ENCODE measurements at places on chromosomes 12 and 14.

DNA sequence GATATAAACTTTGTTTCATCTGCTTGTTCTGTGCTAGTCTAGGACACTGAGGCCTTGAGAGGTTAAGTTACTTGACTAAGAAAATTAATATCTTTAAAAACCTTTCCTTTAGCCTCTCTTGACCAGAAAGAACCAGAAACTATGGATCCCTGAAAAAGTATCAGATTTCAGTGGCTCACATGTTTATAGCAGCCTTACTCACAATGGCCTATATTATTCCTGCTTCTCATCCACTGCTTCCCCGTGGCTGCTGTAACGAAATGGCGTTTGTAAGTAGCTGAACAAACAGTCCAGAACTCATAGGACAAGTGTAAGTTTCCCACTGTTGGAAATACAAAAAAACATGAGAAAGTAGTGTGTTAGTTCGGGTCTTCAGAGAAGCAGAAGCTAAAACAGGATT lies 3.2 kb upstream of the PYGL start:
- no peak for DNase-seq

DNA sequence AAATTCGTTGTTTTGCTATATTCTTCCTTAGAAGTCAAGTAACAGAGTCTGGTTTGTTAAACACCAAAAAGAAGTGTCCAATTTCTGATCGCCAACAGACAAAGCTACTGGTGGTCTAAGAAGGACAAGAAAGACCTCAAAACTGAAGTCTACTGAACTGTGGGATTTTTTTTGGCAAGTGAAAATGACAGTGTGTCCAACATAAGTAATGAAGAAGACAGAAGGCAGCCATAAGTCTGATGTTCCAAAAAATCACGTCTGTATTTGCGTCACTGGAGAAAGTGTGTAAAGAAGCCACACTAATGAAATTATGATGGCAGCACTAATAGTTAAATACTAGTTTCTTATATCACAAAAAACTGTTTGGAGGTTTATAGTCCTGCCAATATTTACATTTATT lies 32.6 kb downstream of the WASHC3 start:
- no peak for DNase-seq

DNA sequence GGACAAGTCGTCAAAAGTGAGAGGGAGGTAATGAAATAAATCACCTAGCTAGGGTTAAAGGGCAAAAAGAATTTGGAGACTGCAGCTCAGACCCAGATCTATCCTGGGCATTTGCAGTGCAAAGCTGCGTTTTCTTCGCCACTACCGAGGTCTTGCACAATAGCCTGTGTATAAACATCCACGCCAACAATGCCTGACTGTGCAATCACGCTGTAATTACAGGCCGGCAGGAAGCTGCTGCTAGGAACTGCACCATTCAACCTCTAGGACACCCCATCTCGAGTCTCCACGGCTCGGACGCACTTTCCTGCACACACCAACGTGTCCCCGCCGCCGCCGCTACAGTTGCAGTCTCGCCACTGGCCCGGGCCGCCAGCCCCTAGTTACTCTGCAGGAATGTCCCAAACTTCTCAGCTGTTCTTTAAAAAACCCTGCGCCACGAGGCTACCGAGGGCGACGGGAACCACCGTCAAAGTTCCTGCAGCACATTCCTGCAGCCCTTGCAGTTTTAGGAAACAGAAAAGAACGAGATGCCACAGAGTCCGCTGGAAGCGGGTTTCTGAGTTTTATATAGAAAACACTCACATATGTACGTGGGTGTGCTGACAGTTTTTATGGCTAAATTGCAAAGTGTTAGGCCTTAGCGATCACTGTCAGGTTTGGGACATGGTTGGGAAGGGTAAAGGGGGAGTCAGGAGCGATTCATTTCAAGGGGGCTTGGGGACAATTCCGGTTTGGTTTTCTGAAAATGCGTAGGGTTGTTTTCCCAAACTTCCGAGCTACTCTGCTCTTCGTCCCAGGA lies 65.6 kb upstream of the PTGR2 start:
- peak; percentile 80 for DNase-seq

DNA sequence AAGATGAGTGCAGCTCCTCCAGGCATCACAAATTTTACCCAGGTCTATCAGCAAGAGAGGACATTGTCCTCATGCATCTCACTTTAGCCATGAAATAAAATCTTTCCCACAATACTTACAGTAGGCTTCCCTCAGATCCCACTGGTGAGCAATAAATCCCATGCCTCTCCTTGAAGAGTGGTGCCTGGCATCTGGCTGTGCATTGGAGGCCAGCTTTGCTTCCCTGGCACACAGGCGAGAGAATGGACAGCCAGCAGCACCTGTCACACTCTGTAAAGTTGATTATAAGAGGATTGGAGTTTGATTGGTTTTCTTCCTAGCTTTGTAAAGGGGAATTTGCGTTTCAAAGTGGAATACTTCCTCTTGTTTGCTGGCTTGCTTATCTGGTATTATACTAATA lies 1153.9 kb downstream of the AACS start:
- no peak for DNase-seq

- no peak for DNase-seq
These were observed 164.1 kb downstream of the PHETA1 start for GRCh38 chr12:111204788-111205241.

- no peak for DNase-seq
These were observed 133.9 kb downstream of the STXBP6 start for GRCh38 chr14:24915958-24916595.

- no peak for DNase-seq
These were observed 88.3 kb downstream of the BCL11B start for GRCh38 chr14:99183716-99184115.

DNA sequence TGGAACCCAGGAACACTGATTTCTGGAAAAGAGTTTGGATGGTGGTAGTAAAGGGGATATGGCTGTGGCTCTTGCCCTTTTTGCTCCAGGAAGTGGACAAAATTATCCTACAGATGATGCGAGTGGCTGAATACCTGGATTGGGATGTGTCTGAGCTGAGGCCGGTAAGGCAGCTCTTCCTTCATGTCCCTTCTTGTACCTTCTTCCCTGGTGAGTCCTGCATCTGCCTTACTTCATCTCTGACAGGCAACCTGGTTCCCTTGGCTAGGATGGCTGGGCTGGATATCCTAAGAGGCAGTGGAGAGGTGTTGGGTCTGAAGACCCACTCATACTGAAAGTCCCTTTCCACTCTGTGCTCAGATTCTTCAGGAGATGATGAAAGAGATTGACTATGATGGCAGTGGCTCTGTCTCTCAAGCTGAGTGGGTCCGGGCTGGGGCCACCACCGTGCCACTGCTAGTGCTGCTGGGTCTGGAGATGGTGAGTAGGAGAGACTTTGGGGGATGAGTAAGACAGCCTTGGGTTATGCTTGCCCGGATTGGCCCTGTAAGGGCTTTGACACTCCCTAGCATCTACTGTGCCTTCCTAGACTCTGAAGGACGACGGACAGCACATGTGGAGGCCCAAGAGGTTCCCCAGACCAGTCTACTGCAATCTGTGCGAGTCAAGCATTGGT lies 8.0 kb downstream of the DGKA start:
- DNase-seq: peak; percentile 59

DNA sequence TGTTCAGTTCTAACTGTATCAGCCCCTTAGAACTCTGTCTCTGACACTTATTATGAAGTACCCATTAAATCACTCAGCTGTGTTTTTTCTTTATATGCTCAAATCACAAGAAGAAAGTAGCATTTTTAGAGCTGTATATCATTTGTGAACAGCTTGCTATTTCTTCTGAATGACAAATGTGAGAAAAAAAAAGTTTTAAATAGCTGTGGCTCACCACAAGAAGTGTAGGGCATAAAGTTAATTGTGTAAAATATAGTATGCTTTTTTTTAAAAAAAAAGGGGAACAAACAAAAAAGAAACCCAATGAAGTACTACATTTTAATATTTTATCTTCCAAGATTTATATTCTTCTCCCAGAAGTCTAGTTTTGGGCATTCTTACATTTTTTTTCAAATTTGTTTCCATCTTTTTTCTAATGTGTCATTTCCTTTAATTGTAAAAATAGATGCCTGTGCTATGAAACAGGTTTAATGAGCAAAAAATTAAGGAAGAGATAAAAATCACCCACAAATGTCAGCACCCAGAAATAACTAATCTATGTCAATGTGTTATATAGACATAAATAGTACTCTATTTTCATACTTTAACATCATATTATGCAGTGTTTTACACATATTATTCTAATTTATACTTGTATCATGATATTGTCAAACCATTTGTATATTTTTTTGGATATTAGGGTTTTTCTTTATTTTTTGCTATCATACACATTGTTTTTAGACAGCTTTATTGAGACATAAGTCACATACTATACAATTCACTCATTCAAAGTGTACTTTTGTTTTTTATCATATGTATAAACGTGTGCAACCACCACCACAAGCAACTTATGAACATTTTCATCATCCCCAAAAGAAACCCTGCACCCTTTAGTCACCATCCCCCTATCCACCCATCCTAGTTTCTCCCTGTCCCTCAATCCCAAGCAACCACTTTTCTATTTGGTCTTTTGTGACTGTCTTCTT lies 22.4 kb upstream of the LRRK2 start:
- DNase-seq: no peak

- no peak for DNase-seq
These were observed 15.6 kb downstream of the TRMT61A start for GRCh38 chr14:103544388-103545218.

GRCh38 chr12:48965298-48965838 lies 6.2 kb downstream of the WNT10B start:
- no peak for DNase-seq

GRCh38 chr12:123099560-123100192 lies 51.2 kb downstream of the PITPNM2 start:
- no peak for DNase-seq

- DNase-seq: no peak
These were observed 39.8 kb upstream of the HMGA2 start for GRCh38 chr12:65784289-65785015.

- no peak for DNase-seq
These were observed 62.9 kb upstream of the PDE3A start for GRCh38 chr12:20305470-20305869.

DNA sequence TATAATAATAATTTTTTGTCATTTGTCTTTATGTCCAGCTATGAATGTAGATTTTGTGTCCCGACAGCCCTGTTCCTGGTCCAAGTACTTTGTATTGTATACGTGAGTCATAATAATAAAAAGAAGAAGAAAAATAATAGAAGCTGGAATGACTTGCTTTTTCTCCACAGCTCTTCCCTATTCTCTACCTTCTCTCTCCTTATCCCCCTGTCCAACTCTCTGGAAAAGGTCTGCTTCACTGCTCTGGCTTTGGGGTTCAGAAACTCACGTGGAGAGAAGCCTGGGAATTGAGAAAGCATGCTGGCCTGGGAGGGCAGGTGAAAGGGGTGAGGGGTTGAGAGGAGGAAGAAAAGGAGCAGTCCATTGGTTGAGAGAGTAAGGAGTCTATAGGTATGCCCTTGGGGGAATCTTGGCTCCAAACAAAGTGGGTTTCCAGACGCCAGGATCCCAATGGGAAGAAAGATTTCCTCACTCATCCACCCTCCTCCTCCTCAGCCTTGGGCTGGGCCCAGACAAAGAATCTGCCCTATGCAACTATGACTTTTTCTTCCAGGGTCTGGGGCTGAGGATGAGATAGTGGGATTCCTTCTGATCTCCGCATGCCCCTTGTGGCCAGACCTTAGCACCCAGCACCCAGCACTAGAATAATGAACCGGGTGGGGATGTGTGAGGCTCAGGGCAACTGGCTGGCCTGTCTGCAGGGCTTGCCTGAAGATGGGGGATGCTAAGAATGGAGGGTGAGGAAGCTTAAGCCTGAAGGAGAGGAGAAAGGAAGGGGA lies 4.0 kb downstream of the HOXC8 start:
- DNase-seq: no peak

- no peak for DNase-seq
These were observed 17.1 kb upstream of the SERPINA1 start for GRCh38 chr14:94405486-94405885.

DNA sequence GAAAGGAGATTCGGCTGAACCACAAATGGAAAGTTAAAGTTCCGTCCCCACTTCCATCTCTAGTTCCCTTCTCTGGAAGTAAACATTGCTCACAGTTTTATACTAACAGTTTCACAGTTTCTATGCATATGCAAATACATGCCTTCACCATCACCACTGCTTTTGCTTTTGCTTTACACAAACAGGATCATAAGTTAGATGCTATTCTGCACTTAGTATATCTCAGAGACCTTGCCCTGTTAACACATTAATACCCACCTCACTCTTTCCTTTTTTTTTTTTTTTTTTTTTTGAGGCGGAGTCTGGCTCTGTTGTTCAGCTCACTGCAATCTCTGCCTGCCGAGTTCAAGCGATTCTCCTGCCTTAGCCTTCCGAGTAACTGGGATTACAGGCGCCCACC lies 890 bp downstream of the TEP1 start:
- DNase-seq: no peak

GRCh38 chr12:24111086-24111485 lies 161.6 kb upstream of the SOX5 start:
- DNase-seq: no peak

DNA sequence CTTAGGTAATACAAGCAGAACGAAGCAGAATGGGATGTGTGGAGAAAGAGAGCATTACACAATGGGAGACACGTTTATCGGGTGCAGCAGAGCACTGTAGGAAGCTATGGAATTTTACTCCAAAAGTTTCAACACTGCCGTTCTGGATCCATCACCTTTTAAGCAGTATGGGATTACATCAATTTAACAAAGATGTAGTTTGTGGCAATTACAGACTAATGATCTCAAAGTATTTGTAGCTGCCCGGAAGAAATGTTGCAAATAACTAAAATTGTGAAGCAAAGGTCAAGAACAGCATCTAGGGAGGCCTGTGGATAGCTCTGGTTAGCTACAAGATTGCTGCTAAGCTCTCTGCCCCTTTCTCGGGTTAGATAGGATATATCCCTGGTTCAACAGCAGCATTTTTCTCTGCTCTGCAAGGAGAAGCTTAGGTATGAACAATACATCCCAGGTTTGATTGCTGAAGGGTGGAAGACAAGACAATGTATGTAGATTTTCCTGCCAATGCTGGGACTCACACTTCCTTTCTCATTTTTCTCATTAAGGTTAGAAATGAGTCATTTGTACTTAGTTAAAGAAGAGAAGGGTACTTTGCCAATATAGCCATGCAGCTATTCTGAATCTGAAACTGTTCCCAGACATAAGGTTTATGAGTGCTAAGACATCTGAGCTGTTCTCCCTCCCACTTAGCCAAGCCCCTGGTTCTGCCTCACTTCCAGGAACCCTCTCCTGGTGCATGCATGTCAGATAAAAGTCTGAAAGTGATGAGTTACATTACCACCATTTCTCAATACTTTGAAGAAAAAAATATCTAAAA lies 75.0 kb upstream of the HIF1A start:
- DNase-seq: peak; percentile 78

GRCh38 chr14:104393199-104393897 lies 186.2 kb upstream of the C14orf180 start:
- no peak for DNase-seq
